ENCODE measurements at places on chromosomes 2 and 18.

DNA sequence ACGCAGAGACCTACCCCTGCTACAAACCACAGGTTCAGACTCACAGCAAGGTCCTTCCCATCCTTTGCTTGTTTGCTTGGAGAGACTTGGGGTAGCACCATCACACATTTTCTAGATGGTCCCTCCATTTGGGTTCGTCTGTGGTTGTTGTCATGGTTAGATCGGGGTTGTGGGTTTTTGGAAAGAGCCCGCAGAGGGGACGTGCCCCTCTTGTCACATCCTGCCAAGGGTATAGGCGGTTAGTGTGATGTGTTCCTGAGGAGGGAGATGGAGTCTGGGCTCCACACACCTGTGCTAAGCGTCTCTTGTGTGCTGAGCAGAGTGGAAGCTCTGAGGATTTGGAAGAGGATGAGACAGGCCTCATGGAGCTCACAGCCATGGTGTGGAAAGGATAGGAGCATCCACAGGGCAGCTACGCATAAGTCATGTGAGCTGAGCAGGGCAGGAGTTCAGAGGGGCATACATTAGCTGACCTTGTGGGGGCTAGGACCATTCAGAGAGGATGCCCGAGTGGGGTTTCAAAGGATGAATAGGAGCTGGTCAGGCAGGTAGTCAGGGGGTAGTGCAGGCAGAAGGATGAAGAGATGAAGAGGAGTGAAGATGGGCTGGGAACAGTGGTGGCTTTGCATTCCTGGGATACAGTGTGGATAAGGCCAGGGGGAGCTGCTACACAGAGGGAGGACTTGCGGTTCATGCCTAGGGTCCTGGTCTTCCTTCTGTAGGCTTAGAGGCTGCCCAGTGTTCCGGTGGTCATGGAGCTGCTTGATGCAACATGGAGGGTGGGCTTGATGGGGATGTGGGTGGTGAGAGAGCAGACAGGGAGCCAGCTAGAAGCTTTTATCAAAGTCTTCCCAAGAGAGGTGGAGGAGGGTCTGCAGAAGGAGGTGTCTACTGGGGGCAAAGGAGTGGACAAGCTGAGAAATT lies 62.9 kb downstream of the ACKR3 start:
- DNase-seq: no peak

DNA sequence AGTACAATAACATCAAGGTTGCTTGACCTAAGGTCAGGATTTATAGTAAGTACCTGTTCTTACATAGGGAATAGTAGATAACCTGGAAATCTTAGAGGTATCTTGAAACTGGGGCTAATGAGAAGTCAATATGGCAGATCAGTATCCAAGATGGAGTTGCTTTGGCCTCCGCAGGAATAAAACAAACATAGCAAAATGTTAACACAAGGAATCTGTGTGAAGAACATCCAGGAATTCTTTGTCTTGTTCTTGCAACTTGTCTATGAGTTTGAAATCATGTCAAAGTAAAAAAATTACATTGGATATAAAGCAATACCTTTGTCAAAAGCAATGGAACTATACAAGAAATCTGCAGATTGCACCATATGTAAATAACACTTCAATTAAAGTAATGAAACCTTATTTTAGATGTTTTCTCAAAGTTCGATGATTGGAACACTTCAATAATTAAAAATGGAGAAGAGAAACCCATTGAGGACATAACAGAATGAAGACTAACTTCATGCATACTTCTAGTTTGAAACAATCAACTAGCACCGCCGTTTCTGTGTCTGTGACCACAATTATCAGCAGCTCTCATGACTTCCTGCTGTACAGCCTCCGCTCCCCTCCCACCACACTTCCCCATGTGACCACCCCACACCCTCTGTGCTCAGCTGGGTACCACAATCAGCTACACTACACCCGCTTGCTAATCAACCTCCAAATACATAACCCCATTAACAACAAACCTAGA lies 27.6 kb downstream of the C2orf76 start:
- DNase-seq: no peak

DNA sequence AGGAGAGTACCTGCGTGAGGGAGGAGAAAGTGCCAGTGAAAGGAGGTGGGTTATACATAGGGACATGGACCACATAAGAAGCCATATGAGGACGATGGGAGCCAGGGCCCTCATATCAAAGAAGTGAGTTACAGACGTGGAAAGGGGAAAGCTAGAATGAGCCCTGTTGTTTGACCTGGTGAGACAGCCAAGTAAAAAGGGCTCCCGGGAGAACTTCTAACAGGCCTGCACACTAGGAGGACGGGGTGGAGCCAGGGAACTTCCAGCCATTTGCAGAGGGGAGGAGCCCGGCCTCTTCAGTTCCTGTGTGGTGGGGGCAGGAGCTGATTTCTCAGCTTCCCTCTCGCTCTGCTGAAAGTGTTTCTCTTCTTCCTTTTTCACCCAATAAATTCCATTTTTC lies 84.1 kb upstream of the SLC66A3 start:
- peak; percentile 9 for DNase-seq

- no peak for DNase-seq
Observed at GRCh38 chr2:233124421-233125080, 64.4 kb downstream of the INPP5D start.

DNA sequence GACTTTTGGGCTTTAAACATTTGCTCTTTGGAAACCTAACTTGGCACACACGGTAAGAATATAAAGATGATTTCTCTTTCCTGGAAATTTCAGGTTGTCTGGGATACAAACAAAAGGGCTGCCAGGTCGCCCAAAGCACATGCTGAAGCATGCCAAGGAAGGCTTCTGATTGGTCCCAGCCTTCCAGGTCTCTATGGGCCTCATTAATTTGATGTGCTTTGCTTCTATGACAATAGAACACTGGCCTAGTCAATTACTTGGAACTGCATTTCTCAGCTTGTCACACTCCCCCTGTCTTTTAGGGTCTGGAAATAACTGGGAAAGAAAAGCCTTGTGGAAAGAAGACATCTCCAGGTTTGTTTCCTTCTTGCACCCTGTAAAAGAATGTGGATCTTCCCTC lies 228.9 kb downstream of the ADCYAP1 start:
- DNase-seq: no peak

DNA sequence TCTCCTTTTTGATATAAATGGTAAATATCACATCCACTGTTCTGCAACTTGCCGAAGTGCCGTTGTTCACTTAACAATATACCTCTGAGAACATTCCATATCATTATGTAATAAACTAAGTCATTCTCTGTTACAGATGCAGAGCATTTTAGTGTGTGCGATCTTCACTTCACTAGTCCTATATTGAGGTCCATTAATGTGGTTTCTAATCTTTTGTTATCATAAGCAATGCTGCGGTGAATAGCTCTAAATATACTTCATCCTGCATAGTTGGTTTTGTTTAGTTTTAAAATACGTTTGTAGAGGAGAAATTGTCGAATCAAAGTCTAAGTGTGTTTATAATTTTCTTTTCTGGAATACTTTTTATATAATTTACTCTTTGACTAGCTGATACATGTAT lies 280.3 kb upstream of the TRIB2 start:
- no peak for DNase-seq

DNA sequence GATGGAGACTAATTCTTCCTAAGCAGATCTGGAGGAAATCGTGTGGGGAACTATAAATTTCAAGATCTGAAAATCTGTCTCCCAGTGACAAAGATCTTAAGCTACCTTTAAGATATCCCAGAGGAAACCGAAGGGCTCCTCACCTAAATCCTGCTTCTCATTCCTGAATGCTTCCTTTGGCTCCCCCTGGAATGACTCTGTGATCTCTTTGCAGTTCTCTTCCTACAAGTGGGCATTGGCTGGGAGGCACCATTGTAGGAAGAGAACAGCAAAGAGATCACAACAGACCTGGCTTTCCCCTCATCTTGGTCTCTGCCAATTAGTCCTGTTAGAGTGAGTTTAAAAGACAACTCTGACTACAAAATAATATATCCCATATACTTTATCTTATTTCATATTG lies 70.0 kb upstream of the KCNH7 start:
- no peak for DNase-seq

GRCh38 chr2:172969166-172969565 lies 106.5 kb upstream of the MAP3K20 start:
- DNase-seq: no peak

- DNase-seq: no peak
Observed at GRCh38 chr18:76791642-76792041, 30.7 kb upstream of the ZNF236 start.

DNA sequence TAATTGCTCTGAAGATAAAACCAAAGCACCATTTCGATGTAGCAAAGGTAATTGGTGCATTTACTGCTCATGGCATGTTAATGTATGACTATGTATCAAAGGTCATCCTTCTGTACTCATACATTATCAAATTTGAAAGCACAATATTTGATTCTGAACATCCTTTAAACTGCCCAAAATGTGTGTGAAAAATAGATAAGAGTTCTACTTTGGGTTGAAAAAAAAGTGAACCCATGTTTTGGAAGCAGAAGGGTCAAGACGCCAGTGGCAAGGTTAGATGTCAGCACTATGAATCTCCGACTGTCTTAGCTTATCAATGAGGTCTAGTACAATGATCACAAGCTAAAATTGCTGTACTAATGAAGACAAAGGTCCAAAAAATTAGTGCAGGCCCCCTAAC lies 83.1 kb downstream of the LNPK start:
- no peak for DNase-seq

DNA sequence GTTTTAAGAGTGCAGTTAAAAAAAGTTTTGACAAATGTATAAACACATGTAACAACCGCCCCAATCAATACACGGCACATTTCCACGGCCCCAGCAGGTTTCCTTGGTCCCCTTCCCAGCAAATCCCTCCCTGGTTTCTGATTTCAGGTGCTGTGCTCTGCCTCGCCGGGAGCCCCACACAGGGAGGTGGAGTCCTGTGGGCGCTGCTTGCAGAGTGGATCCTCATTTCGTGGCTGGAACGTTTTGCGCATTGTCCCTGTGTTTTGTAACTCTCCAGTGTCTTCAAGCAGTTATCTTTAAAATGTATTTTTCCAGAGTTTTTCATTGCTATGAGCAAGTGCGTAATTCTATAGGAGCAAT lies 124.8 kb downstream of the GALR1 start:
- DNase-seq: no peak

DNA sequence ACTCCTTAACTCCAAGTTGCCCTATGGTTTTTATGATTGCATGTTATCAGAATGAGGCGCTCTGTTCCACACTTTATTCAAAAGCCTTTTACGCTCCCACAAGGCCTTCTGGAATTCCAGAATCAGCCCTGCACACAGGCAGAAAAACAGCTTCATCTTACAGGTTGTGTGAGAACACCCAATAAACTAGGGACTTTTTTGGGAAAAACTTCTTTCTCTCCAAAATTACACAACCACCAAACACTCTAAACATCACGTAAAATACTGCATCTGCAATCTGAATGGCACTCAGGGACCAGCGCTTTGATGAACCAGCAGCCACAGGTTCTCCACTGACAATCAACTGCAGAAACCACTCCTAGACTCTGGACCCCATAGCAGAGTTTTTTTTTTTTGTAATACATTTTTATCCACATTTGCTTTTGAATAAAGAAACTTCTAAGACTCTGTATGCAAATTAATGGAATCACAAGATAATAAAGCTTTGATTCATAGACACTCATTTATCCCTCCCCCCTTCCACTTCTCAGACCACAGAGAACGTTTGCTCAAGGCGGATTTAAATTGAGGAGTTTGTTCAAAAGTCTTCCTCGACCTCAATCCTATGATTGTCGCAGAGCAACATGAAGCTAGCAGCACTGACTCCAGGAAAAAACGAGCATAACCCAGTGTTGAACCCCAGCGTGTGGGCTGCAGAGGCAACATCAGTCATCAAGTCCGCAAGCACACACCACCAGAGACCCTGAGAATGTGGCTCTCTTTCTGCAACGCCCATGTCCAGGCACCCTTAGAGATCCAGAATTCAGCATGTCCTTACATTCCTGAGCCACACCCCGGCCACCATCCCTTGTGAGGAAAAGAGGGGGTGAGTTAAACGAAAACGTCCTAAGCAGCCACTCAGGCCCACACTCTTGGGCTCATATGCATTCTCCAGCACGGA lies 116.5 kb downstream of the MBP start:
- no peak for DNase-seq

GRCh38 chr2:85551698-85552678 lies 9.3 kb downstream of the GGCX start:
- peak; percentile 65 for DNase-seq

DNA sequence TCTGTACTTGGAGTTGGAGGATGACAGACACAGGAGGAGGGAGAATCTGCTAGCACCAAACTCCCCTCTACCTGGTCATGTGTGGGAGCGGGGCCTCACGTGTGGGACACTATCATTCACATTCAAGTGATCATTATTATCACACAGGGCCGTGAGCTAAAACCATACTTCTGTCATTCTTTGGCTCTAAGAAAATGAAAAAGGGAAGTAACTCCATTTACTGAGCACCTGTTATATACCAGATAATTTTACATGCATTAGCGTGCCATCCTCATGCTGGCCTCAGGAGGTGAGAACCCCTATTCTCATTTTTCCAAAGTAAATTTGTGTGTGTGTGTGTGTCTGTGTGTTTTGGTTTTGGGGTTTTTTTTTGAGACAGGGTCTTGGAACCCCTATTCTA lies 150.1 kb downstream of the GLI2 start:
- DNase-seq: no peak

DNA sequence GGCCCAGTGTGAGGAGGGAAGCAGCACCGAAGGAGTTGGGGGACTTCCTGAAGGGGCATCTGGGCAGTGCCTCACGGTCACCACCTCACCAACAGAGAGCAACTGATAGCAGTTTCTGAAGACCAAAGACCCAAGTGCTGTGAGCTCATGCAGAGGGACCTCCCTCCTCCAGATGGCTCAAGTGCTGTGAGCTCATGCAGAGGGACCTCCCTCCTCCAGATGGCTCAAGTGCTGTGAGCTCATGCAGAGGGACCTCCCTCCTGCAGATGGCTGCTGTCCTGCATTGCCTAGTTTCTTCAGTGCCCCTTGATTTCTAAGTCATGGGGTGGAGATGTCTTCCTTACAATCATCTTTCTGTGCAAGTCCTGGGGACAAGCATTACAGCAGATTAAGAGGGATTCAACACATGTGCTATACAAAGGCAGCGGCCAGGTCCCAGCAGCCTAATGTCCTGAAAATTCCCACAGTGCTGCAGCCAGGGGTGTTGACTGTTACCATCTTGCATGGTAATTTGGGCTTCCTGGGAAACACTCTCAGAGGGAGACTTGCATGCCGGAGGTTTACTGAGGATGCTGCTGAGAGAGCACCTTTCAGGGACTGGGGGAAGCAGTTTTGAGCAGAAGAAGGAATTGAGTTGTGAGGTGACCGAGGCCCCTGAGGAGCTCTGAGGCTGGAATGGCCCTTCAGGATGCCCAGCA lies 409.3 kb downstream of the GALR1 start:
- DNase-seq: no peak

GRCh38 chr2:10047616-10048500 lies 4.5 kb downstream of the KLF11 start:
- no peak for DNase-seq

- DNase-seq: no peak
Observed at GRCh38 chr2:115484486-115484885, 1042.0 kb downstream of the DPP10 start.

- DNase-seq: peak; percentile 24
Observed at GRCh38 chr2:112880091-112880531, 30.9 kb upstream of the IL37 start.

DNA sequence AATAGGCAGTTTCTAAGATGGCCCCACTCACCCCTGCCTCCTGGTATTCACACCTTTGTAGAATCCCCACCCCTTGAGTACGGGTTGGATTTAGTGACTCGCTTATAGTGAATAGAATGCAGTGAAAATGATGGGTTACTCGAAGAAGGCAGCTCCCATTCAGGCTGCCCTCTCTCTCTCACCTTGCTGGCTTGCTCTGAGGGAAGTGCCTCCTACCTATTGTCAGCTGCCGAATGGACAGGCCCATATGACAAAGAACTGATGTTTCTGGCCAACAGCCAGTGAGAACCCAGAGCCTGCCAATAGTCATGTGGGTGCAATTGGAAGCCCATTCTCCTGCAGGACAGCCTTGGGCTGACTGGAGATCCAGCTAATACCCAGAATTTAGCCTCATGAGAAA lies 22.1 kb upstream of the RNF103 start:
- DNase-seq: no peak
